ENCODE measurements at places on chromosomes 12 and 14. TPM values are rescaled to one million over a fixed set of nuclear protein-coding genes. Genes with fewer than 3 reads are reported as not detected.

Gene LBHD2
- polyA plus RNA-seq: not detected

Gene C14orf132
- 31.4 TPM for polyA plus RNA-seq

Gene TSPAN11
- polyA plus RNA-seq: 5.7 TPM

Gene XPOT
- 67.1 TPM for polyA plus RNA-seq

Gene LUM
- polyA plus RNA-seq: 54.1 TPM

Gene ACOT6
- polyA plus RNA-seq: not detected

Gene KLRK1
- polyA plus RNA-seq: 0.39 TPM

Gene IL25
- not detected for polyA plus RNA-seq

Gene SLCO1B1
- not detected for polyA plus RNA-seq

Gene FOXG1
- 0.06 TPM for polyA plus RNA-seq

Gene ADGRD1
- 15.0 TPM for polyA plus RNA-seq

- no peak for DNase-seq
Observed at GRCh38 chr12:55642267-55642666, 5.6 kb downstream of the OR10P1 start.

GRCh38 chr14:33899723-33900341 lies 51.0 kb downstream of the EGLN3 start:
- no peak for DNase-seq

GRCh38 chr12:88951177-88951576 lies 370.9 kb upstream of the KITLG start:
- DNase-seq: no peak

DNA sequence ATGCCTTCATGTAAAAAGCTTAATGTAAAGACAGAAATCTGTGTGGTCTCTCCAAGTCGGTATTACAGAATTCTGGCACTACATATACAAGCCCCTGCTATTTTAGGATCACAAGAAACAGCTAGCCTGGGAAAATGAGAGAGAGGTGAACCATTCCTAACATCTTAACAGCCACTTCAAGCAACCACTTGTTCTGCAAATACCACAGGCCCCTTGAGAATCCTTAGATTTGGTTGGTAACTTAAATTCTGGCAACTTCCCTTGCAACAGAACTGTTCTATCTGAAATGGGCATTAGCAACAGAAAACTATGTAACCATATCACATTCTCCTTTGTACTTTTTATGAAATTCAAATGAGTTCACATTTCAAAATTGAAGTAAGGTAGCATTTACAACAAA lies 68.5 kb downstream of the SPPL3 start:
- no peak for DNase-seq

DNA sequence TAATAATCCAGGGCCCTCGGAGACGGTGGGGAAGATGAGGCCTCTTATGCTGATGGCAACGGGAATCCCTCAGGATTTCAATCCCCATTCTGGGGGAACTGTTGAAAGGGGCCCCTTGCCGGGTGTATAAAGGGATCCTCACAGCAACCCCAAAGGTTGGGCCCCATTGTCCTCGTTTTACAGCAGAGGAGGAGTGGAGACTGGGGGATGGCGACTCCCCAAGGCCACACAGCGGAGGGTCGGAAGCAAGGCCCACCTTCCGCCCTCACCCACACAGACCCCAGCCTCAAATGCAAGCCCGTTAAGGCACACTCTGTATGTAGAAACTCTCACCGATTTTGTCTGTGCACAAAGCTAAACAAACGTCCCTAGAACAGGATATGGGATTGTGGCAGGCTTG lies 327.9 kb upstream of the DIO3 start:
- no peak for DNase-seq

GRCh38 chr12:127130506-127131124 lies 1136.4 kb upstream of the TMEM132C start:
- DNase-seq: no peak

GRCh38 chr14:99670361-99671234 lies 13.5 kb upstream of the CYP46A1 start:
- DNase-seq: no peak

GRCh38 chr14:99280066-99280731 lies 8.2 kb upstream of the BCL11B start:
- no peak for DNase-seq

- no peak for DNase-seq
Observed at GRCh38 chr12:117214797-117215196, 24.5 kb upstream of the FBXO21 start.

GRCh38 chr12:1435044-1435443 lies 159.3 kb downstream of the FBXL14 start:
- no peak for DNase-seq

DNA sequence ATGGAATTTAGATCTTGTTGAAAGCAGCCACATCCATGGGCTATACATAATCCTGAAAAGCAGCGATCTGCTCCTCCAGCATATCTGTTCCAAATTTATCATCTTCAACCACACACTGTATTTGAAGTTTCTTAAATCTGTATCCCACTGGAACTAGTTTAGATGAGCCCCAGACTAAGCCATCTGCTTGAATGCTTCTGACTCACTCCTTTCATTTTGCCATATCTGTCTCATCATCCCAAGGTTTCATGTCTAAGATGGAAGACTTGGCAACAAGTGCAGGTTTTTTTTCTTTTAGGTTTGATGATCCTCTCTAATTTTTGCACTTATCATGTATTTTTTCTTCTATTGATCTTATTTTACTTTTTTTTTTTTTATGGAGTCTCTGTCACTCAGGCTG lies 54.4 kb upstream of the TMEM263 start:
- DNase-seq: no peak

DNA sequence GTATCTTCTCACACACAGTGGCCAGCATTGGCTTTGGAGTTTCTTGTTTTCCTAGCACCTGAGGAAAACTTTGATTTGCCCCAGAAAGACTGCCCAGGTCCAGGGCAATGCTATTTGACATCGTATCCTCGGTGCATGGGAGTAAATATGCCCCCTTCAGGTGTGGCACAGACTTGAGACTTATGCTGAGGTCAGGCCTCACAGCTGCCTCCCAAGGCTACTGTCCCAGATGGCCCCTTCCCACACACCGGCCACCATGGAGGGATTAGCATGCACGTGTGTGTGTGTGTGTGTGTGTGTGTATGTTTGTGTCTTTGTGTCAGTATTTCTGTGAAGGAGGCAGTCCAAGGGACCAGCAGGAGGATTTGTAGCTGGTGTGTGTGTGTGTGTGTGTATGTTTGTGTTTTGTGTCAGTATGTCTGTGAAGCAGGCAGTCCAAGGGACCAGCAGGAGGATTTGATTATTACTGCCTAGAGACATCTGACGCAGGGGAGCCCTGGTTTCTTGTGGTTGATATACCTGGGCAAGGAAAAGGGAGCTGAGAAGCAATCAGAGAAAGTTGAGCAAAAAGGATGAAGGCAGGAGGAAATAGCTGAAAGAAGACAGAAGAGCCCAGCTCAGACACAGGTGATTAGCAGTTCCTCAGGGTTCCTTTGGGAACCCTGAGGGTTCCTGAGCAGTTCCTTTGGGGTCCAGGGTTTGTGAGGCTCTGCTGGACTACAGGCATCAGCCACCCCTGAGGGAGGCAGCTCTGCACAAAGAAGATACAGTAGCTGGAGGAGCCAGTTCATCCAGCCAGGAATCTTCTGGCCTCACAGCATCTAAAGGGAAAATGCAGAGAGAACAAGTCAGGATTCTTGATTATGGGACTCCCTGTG lies 42.2 kb downstream of the COX16 start:
- DNase-seq: no peak

GRCh38 chr12:20350026-20350425 lies 18.3 kb upstream of the PDE3A start:
- DNase-seq: no peak
